ENCODE measurements at places on chromosomes 2 and 18.

GRCh38 chr2:228847684-228848083, 423.4 kb downstream of the PID1 start:
- peak; percentile 11 for DNase-seq

- no peak for DNase-seq
Observed at GRCh38 chr18:37476611-37477295, 88.8 kb downstream of the CELF4 start.

GRCh38 chr2:233352141-233352842, 2.0 kb upstream of the DGKD start:
- no peak for DNase-seq

DNA sequence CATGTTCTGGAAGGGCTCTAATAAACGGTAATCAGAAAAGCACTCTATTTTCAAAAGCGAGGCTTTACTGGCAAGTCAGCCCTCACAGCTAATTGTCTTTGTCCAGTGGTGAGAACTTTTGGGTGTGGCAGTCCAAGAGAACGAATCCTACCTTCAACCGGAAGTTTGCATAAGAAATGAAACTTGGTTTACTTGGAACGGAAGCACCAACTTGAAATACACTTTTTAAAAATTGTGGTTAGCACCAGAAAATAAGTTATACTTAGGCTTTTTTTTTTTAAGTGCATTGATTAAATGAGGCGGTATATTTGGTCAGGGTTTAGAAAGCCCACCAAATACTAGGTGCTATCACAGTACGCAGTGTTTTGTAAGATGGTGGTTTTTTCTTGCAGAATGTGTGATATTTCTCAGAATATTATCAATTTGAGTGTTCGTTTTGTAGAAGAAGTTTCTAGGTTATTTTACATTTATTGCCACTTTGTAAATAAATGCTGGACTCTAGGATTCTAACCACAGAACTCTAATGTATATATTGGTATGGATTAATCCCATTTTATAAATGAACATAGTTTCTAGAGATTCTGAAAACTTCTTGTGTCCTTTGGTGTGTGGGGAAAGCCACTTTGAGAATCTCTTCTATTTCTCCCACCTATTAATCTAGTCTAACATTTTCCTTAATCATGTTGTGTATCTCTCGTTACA, 1.2 kb downstream of the MYL12A start:
- DNase-seq, result peak; percentile 73

- DNase-seq, result peak; percentile 18
Observed at GRCh38 chr18:51017140-51017879, 12.7 kb upstream of the SMAD4 start.

GRCh38 chr2:177541258-177541991, 148.9 kb downstream of the AGPS start:
- no peak for DNase-seq

GRCh38 chr2:161371869-161372268, 44.2 kb upstream of the TBR1 start:
- DNase-seq, result no peak

DNA sequence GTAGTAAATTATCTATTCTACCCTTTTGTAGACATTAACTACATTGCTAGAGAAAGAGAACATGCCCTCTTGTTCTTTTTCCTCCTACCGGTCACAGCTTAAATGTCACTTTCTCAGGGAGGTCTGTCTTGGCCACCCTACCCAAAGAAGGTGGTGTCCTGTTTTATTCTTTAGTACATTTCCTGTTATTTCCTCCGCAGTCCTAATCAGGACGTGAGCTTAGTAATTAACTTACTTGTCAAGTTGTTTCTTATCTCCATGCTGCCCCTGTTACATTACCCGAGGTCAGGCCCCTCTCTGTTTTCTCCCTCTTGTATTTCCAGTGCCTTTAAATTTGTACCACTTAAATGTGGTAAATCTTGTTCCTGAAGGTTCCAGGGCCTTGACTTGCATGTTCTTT, 73.7 kb upstream of the RMDN2 start:
- no peak for DNase-seq

DNA sequence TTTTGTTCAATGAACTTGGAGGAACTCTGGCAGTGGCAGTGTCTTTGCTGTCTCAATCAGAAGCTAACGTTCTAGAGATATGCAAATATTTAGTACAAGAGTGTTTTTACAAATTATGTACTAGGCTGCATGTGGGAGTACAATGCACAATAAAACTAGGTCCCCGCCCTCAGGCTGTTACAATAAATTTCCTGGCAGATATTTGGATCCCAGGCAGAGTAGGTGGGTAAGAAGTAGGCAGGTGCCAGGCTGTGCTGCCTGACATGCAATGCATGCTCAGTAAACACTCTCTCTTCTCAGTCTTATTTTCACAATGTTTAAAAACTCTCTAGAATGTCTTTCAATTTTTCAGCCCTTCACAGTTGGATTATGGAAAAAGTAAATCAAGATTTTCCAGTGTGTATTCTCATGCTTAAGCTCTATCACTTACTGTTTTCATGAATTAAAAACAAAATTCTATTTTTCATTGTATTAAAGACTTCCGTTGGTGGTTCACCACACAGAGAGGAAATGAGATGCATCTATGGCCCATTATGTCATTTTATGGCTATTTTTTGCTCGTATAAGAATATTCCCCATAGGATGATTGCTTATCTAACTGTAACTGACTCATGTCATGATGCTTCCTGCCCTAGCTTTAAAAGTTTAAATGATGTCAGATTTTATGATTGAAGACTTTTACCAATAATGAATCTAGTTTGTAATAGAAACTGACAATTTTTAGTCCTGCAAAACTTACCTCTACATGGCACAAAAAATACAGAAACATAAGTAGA, 346.1 kb downstream of the RND3 start:
- peak; percentile 62 for DNase-seq

DNA sequence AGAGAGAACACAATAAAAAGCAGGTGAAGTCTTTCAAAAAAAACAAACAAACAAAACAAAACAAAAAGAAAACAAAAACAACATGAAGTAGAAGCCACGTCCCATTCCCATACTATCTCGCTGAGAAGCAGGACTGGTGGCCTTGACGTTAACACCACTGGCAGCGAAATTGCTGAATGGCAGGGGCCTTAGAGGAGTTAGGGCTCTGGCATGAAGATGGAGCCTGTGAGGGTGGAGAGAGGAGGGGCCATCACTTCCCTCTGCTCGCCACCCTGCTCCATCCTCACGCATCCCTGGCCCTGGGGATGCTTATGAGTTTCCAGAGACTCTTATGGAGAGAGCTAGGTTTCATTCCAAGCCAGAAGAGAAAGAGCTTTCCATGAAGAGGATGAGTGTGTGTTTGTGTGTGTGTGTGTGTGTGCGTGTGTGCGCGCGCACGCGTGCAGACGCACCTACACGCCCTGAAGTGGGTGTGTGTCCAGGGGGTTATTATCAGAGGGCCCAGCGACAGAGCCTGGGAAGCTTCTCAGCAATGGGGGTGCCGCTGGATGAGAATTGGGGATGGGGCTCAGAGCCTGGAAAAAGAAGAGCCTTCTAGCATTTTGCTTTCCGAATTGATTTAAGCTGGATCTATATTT, 20.4 kb upstream of the IMPA2 start:
- no peak for DNase-seq

DNA sequence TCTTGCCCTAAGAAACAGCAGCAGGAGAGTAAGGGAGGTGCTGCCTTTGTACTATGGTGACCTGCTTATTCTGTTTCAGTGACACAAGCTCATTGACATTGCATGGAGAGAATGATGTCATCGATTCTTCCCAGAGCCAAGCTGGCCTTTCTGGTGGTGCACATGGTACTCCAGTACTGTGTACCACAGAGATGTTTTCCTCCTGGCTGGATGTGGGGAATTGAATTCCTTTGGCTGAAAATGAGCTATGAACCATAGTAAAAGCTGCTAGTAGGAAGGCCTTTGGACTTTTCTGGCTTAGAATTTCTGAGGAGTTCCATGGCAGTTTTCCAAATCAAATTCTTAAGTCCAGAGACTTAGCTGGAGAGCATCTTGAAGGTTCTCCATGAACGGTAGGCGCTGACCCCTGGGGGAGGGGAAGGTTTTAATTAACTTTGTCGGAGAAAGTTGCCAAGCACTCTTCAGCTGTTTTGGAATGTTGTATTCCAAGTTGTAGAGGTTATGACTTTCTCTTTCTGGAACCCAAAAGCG, 17.1 kb upstream of the B3GNT2 start:
- DNase-seq, result peak; percentile 22

- DNase-seq, result peak; percentile 81
Observed at GRCh38 chr18:68797871-68798270, at the start of gene CCDC102B. Gene CCDC102B (plus strand): TSS chr18:68798080. CDS start chr18:68836764, 38,684 bp downstream.

DNA sequence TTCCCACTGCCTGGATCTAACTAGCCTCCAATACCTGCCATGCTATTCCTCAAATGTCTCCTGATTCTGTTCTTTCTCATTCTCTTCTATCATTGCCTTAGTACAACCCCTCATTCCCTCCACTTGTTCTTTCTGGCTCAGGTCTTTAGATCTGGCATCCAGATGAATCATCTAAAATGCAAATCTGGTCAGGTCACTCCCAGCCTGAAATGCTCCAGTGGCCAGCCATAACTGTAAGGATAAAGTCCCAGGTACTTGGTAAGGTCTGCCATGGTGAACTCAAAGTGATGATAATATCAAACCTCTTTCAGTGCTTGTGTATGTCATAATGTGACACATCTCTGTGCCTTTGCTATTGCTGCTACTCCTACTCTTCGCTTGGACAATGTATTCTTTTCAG, 2.9 kb upstream of the SNRNP27 start:
- DNase-seq, result no peak

DNA sequence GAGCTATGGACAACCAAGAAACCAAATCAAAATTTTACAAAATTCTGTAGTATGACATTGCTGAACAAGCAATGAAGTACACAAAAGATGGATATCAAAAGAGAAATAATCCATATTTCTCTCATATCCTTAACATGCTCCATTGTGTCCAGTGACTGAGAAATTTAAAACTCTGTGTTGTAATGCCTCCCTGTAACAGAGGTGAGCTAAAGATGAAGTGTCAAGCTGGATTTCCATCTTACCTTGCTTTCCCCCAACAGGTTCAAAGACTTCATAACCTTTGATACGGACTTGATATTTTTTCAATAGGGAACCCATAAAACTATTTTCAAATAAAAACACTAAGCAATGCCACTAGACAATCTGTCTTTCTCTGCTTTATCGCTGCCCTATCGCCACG, 95.7 kb upstream of the SERTAD2 start:
- DNase-seq, result no peak

- peak; percentile 44 for DNase-seq
Observed at GRCh38 chr2:223887127-223887526, 49.7 kb upstream of the AP1S3 start.

DNA sequence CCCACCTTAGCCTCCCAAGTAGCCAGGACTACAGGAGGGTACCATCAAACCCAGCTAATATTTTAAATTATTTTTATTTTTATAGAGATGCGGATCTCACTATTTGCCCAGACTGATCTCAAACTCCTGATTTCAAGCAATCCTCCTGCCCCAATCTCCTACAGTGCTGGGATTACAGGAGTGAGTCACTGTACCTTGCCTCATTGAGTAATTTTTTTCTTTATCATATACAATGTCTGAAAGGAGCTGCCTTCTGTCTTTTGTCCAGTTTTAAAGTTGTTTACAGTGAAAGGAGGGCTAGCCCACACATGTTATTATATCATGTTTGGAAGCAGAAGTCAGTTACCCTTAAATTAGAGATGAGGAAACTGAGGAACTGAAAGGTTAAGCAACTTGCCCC, 32.5 kb downstream of the PRKRA start:
- no peak for DNase-seq
